Progenitor cell of endocrine pancreas (in vitro differentiated cells): ENCODE measurements at places on chromosomes 11 and 22. TPM values are rescaled to one million over a fixed set of nuclear protein-coding genes. Genes with fewer than 3 reads are reported as not detected.

GRCh38 chr11:131662317-131662972 lies 292.0 kb downstream of the NTM start:
- no peak for DNase-seq

DNA sequence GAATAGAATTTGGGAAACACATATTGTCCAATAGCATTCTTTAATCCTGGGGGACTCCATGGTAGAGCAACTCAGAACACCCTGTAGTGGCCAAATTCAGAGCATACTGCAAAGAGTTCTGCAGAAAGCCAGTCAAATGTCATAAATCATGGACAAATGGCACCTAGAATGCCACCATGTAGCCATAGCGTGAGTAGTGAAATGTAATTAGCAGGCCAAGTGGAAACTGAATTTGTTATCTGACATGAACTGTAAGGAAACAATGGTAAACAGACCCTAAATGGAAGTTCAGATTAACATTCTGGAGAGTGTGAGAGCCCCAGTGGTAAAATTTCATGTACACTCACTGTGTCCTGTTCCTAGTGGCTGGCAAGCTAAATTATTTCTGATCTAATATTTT lies 7.0 kb upstream of the PRSS23 start:
- DNase-seq = no peak

DNA sequence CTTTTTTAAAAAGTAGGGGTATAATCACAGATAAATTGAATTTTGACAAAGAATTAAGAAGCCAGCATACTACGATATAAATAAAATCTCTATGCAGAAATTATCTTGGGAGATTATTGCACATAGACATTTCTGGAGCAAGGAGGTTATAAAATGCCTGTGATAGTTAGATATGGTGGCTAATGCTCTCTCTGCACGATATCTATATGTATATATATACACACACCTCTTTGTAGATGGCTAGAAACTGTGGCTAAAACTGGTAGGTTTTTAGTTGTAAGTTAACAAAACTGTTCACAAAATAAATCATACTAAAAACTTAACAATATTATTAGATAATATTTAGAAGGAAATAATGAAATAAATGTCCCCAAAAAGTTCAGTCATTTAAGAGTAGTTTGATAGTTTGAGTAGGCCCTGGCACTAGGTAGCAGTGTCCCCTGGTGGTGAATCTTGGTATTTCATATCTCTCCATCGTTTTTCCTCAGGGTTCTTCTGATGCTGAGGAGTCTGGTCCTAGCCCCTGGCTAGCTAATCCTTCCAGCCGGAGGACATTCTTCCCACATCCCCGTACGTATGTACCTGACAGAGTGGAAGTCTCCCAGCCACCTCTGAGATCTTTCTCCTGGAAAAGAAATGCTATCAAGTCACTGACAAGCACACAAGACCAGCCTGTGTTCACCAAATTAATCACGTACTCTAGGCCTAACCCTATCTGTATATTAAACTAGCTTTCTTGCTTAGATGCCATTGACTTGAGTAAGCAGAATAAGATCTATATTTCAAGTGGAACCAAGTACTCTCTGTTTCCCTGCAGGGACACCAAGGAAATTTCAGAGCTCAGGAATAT lies 32.2 kb downstream of the ART5 start:
- DNase-seq = no peak

DNA sequence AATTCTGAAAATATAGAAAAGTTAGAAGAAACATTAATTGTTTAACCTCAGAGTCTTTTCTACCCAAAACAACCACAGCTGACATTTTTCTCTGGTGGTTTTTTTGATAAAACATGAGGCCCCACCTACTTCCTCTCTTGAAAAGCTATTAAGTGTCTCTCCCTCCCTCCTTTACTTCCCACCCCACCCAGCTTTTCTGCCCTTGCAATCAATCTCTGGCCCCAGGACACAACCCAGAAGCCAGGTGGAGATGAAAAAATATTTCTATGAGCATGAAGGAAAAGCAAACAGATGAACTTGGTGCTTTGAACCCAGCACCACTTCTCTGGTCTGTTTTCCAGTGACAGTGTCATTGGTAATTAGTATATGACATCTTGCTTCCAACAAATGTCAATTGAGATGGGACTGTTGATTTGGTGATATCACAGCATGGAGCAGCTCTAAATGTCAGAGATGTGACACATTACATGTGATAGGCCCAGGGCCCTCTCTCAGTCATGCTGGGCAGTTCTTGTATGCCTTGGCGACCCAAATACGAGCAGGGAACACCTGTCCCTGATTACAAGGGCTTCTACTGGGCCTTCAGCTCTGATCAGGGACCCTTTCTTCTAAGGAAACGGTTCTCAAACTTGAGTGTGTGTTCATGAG lies 23.9 kb upstream of the TMPRSS13 start:
- no peak for DNase-seq

DNA sequence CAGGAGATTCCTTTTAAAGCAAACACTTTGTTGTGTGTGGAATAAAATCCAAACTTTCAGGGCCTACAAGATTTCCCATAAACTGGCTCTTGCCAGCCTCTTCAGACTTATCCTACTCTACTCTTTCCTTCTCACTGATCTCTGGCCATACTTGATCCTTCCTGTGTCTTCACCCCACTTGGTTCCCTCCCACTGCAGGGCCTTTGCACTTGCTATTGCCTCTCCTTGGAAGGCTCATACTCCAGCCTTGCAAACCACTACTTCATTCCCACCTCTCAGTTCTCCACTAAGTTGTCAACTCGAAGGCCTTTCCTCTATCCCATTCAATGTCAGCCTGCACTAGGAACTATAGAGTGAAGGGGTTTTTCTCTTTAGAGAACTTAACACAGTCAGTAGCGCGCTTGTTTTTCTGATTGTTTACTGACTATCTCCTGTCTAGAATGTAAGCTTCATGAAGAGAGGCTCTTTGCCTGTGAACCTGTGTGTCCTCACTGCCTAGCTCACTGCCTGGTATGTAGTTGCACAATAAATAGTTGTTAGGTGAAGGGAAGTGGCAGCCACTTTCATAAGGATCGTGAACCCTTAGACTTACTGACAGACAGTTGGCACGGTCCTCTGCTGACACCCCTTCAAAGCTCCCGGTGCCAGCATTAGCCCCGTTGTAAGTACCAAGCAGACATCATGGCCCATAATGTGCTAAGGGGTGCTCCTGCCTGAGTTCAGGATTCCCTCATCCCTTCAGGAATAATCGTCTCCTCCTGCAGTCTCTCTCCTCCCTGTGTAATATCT lies 833 bp upstream of the ME3 start:
- DNase-seq = no peak

DNA sequence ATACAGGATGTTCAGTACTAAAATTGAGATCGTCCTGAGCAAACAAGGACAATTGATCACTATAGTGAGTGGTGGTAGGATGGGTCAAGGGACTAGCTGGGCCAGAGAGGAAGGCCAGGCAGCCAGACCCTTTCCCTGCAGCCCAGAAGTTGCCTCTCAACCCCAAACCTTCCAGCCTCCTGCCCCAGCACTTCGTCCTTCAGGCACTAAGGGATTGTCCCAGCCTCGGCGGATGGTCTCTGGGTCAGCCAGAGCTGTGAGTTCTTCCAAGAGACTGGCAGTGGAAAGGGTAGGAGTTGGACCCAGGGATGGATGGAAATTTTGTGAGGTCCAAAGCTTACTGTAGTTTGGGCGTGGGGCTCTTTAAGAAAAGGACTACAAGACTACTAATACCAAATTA lies 3.6 kb upstream of the LMO1 start:
- DNase-seq = no peak

- DNase-seq = no peak
These were observed 10.7 kb downstream of the STIM1 start for GRCh38 chr11:3866206-3866605.

GRCh38 chr22:45308957-45309421 lies 745 bp upstream of the FAM118A start:
- DNase-seq = no peak

DNA sequence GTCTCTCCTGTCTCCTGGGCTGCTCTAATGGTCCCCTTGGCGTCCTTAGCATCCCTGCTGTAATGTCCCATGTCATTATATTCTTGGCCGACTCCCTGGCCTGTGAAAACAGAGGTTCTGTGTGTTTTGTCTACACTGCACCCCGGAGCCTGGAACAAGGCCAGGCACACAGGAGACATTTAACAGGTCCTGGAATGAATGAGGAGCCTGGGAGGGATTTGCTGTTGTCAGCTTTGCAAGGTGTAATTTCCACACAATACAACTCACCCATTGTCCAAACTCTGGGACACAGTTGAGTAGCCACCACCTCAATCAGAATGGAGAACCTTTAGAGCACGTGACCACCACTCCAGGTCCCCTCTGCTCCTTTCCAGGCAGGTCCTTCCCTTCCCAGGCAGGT lies 14.9 kb upstream of the PDGFB start:
- no peak for DNase-seq

DNA sequence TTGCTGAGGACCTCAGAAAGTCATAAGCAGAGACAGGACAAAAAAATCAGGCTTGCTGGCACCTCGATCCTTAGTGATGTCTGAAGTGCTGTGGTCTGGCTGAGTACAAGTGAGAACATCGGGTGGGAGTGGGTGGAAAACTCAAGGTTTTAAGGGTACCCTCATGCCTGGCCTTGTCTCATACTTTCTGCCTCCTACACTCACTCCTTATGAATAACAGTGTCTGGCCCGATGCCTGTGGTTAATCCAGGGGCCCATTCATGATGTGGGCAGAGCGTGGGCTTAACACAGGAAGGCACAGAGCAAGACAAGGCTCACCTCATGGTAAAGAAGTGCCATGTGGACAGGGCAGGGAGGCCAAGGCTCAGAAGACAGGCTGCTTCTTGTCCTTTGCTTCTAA lies 11.0 kb upstream of the UCP3 start:
- DNase-seq = no peak

DNA sequence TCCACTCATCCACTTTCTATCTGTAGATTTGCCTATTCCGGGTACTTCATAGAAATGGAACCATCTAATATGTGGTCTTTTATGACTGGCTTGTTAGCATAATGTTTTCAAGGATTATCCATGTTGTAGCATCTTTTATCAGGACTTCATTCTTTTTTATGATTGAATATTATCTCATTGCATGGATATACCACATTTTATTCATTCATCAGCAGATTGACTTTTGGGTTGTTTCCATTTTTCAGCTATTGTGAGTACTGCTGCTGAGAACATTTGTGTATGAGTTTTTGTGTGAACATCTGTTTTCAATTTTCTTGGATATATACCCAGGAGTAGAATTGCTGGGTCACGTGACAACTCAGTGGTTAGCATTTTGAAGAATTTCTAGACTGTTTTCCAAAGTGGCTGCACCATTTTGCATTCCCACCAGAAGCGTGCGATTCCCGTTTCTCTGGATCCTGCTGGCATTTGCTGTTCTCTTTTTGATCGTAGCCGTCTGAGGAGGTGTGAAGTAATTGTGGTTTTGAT lies 8.9 kb downstream of the DERL3 start:
- DNase-seq = no peak

DNA sequence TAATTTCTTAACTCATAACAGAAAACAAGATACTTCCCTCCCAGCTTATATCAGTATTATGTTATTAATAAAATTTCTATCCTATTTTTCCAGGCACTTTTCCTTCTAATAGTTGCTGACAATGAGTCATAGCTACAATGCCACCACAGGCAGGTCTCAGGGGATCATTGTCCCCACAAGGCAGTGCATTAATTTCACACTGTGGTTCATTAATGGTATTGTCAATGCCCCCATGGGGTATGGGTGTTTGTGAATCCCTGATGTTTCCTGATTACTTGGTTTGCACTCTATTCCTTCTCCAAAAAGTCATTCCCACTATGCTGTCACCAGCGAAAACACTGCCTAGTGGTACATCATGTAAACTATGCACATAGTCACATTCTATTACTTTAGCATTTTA lies 345.5 kb upstream of the CTSC start:
- DNase-seq = no peak

DNA sequence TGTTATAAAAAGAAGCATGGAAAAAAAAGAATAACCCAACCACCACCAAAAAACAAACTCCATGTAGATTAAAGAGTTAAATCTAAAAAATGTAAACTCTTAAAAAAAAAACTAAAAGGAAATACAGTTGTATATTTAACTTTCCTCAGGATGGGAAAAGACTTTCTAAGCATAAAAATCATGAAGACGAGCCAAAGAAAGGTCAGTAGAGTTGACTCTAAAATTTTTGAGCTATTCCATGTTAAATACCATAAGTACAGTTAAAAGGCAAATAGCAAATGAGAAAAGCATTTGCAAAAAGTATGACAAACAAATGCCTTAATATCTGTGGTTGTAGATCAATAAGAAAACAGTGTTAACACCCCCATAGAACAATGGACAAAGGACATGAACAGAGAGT lies 28.0 kb upstream of the C11orf96 start:
- no peak for DNase-seq

- DNase-seq = no peak
These were observed 30.4 kb downstream of the DUSP8 start for GRCh38 chr11:1541474-1542204.

DNA sequence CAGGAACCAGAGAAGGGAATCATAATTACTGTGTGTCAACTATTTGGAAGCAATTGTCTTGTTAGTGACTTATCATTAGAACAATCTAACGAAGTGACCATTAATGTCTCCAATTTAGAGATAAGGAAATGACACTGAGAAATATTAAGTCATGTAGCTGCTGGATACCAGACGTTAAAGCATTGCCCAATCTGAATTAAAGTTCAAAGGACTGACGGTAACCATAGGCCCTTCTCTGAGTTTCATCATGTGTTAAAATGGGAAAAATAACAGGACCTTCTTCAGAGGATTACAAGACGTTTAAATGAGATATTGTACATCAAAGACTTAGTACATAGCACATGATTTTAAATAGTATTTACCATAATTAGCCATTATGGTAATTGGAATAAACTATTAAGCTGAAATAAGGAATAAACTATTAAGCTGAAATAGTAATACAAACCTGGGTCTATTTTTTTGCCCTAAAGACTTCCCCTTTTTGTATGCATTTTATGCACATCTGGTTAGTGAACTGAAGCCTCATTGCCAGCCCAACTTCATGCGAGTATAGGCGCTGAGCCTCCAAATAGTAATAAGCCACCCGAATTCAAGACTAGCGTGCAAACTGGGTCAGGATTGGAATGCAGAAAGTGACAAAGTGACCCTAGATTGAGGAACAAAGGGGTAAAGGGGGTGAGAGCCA lies 41.0 kb downstream of the GLYATL1 start:
- DNase-seq = no peak

HOATZ gene
- total RNA-seq = not detected in 2 replicates

AQP11 gene
- 2.2 and 2.3 TPM in 2 replicates for total RNA-seq

OR4D11 gene
- total RNA-seq = not detected in 2 replicates

CRYBB3 gene
- total RNA-seq = 0.49 and 1.0 TPM in 2 replicates

WBP2NL gene
- not detected in 2 replicates for total RNA-seq

OR10AG1 gene
- total RNA-seq = not detected in 2 replicates

DEPDC5 gene
- 33.0 and 39.8 TPM in 2 replicates for total RNA-seq

RAB39A gene
- 2.8 and 2.9 TPM in 2 replicates for total RNA-seq

TMEM191B gene
- 2.2 and 3.3 TPM in 2 replicates for total RNA-seq

SLC22A6 gene
- not detected in 2 replicates for total RNA-seq

GPR83 gene
- total RNA-seq = 0.31 and 0.62 TPM in 2 replicates
